Colonic mucosa (tissue), 4 donors: ENCODE measurements at places on chromosomes 5 and 9. TPM values are rescaled to one million over a fixed set of nuclear protein-coding genes. Genes with fewer than 3 reads are reported as not detected.

Gene PCDHGA1
- 0.10 TPM for total RNA-seq

DNA sequence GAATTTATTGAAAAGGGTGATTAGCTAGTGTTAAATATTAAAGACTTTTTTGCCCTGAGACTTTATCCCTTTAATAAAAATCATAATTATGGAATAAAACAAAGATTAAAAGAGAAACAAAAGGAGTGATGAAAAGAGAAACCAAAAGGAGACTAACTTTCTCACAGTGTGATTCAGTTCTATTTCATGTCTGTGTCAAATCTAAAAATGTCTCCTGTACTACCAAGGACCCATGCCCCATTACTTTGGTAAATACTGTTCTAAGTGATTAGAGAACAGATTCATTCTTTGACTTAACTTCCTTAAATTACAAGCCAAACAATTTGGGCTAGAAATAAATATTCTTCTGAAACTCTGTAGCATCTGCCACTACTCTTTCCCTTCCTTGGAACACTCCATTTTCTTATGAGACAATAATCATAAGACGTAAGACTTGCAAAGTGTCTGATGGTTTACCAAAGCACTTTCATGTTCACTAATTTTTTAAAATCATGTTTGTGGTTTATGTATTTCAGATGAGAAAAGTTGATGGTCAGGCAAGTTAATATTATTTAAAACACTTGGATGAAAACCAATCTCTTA is 319.0 kb downstream of the EBF1 start:
- no peaks in the 10 kb centered on the region for H3K27me3 ChIP-seq
- no peaks in the 10 kb centered on the region for H3K4me1 ChIP-seq
- DNase-seq, result no peak
- H3K4me3 ChIP-seq, result no peak overlapping the region

GRCh38 chr5:77143998-77144836 is 57.1 kb upstream of the ZBED3 start:
- no peaks in the 10 kb centered on the region for H3K4me1 ChIP-seq
- DNase-seq, result peak; percentile 74
- H3K27ac ChIP-seq, result no peak overlapping the region

DNA sequence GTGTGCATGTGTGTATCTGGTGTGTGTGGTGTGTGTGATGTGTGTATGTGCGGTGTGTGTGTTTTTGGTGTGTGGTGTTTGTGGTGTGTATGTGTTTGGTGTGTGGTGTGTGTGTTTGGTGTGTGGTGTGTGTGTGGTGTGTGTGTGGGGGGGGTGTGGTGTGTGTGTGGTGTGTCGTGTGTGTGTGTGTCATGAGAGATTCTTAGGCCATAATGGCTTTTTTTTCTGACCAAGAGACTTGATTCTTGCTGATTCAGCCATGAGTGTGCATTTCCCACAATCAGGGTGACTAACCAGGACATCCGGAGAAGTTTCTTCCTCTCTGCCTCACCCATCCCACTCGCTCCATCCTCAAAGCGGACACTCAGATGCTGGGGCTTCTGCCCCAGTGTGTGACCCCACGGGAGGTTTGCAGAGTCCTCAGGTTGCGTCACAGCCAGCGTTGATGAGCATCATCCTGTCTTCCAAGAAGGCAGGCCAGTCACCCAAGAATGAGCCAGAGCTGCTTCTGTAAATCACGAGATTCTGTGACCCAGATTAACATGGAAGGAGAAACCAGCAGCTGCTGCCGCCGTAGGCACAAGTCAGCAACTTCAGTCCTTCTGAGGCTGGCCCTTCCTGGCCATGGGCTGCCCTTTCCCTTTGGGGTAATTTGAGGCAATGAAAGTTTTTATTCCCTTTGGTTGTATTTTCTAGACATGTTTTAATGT is 12.5 kb upstream of the CTSL start:
- H3K36me3 ChIP-seq, result no peaks in the 10 kb centered on the region
- H3K27me3 ChIP-seq, result no peaks in the 10 kb centered on the region
- H3K4me3 ChIP-seq, result no peak overlapping the region
- peak overlapping the region; percentile 31 for H3K27ac ChIP-seq

DNA sequence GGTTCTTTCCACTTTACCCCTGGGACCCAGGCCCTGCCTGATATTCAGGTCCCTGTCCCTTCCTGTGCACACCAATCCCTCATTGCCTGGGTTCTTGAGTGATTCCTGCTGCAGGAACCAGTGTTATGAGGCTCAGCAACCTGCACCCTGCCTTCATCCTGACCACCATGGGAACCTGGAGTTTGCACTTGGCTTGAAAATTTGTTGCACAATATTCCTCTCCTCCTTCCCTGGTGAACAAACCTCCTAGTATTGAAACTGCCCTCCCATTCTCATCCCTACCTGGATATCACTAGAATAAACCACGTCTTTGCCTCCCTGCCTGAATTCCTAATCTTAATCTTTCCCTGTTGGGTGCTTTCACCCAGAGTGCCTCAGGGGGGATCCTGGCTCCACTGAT is 52.1 kb upstream of the AFAP1L1 start:
- H3K4me3 ChIP-seq, result no peak overlapping the region
- no peak overlapping the region for H3K27ac ChIP-seq
- no peaks in the 10 kb centered on the region for H3K36me3 ChIP-seq
- H3K27me3 ChIP-seq, result no peaks in the 10 kb centered on the region

Gene SLC25A48
- total RNA-seq, result 6.0 TPM
